ENCODE measurements at places on chromosomes 6 and 20. TPM values are rescaled to one million over a fixed set of nuclear protein-coding genes. Genes with fewer than 3 reads are reported as not detected.

Gene EGFL8
- total RNA-seq, result 1.6 TPM

- no peak for DNase-seq
These were observed 501.3 kb downstream of the CD109 start for GRCh38 chr6:74197310-74197709.

GRCh38 chr6:150981095-150981494 is 115.6 kb downstream of the MTHFD1L start:
- DNase-seq, result no peak

DNA sequence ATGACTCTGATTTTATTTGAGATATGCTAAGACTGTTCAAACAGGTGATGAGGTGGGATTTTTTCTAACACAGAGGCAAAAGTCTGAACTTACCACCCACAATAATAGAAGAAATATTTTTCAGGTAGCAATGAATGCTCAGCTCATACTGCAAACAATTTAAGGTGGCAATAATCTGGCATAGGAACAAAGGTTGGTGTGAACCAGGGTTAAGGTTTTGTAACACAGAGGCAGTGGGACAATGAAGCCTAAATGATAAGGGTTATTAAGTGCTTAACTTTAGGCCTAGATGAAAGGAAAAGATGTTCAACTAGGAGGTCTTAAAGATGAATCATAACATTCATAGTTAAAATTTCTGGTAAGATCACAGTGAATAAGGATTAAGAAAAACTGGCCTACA is 4.9 kb downstream of the ASCC3 start:
- DNase-seq, result no peak
